Sciatic nerve (tissue), 2 donors: ENCODE measurements at places on chromosomes 16 and 17. TPM values are rescaled to one million over a fixed set of nuclear protein-coding genes. Genes with fewer than 3 reads are reported as not detected.

The EVPL gene
- 1.2 TPM for total RNA-seq

The IRX6 gene
- 0.36 TPM for total RNA-seq

The DCTN5 gene
- 45.5 TPM for total RNA-seq

The AXIN1 gene
- total RNA-seq = 20.1 TPM

The PYDC1 gene
- not detected for total RNA-seq

The HES7 gene
- total RNA-seq = 1.1 TPM

The TMED6 gene
- not detected for total RNA-seq

The CES4A gene
- 13.2 TPM for total RNA-seq

The MYH1 gene
- total RNA-seq = not detected

The OR3A3 gene
- total RNA-seq = not detected

The PDE6G gene
- total RNA-seq = not detected

The TLCD3B gene
- total RNA-seq = not detected

The ITGA3 gene
- total RNA-seq = 70.1 TPM

The SPECC1 gene
- total RNA-seq = 53.6 TPM

The NHLRC4 gene
- total RNA-seq = 1.2 TPM

The CLDN6 gene
- not detected for total RNA-seq

The CCDC40 gene
- total RNA-seq = 12.6 TPM

The HAS3 gene
- 2.7 TPM for total RNA-seq

The CES3 gene
- total RNA-seq = 0.71 TPM

The ORC6 gene
- total RNA-seq = 1.8 TPM

The CACNG5 gene
- total RNA-seq = not detected

The TBC1D26 gene
- total RNA-seq = 0.27 TPM

The ALOX12B gene
- total RNA-seq = not detected

The ZNF469 gene
- 2.9 TPM for total RNA-seq

The SEPTIN1 gene
- total RNA-seq = 7.2 TPM

The TVP23B gene
- total RNA-seq = 35.3 TPM

The SLC12A3 gene
- total RNA-seq = not detected

The NLRC5 gene
- total RNA-seq = 60.1 TPM

The SPATA33 gene
- 6.5 TPM for total RNA-seq

The HNF1B gene
- total RNA-seq = not detected

The ACSM2A gene
- not detected for total RNA-seq
